ENCODE measurements at places on chromosomes 2 and 18.

- no peak for DNase-seq
Observed at GRCh38 chr2:241069821-241070281, 32.2 kb downstream of the MTERF4 start.

DNA sequence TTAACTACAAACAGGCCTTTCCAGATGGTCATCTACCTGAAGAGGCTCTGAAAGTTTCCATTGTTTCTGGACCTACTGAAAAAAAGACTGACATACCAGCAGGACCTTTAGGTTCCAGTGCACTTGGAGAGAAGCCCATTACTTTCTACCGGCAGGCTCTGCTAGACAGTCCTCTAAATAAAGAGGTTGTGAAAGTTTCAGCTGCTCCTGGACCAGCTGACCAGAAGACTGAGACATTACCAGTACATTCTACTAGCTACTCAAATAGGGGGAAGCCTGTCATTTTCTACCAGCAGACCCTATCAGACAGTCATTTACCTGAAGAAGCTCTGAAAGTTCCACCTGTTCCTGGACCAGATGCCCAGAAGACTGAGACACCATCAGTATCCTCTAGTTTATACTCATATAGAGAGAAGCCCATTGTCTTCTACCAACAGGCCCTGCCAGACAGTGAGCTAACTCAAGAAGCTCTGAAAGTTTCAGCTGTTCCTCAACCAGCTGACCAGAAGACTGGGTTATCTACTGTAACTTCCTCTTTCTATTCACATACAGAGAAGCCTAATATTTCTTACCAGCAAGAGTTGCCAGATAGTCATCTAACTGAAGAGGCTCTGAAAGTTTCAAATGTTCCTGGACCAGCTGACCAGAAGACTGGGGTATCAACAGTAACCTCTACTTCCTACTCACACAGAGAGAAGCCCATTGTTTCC lies 65.8 kb downstream of the ALMS1 start:
- no peak for DNase-seq

GRCh38 chr2:123609077-123609476 lies 416.0 kb upstream of the CNTNAP5 start:
- DNase-seq, result no peak

- no peak for DNase-seq
Observed at GRCh38 chr2:196344397-196344796, 173.0 kb upstream of the STK17B start.

- no peak for DNase-seq
Observed at GRCh38 chr18:23355206-23355605, 97.9 kb upstream of the RIOK3 start.

DNA sequence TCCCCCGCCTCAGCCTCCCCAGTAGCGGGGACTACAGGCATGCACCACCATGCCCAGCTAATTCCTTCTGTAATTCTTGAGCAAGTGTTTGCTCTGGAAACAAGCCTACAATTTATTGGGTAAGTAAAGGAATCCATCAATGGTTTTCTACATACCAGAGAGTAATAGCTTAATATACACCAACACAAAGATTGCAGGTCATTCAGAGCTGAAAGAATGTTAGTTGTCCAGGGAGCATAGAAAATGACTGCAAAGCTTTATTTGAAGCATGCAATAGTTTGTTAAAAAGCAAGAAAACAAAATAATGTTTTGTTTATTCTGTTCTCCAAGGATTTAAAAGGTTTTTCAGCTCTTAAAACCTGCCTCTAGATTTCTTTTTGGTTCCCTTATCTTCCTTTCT lies 5.6 kb downstream of the IDH1 start:
- no peak for DNase-seq

GRCh38 chr18:72700961-72701710 lies 157.0 kb upstream of the CBLN2 start:
- no peak for DNase-seq

- no peak for DNase-seq
Observed at GRCh38 chr2:14626873-14627272, 5.6 kb upstream of the LRATD1 start.

DNA sequence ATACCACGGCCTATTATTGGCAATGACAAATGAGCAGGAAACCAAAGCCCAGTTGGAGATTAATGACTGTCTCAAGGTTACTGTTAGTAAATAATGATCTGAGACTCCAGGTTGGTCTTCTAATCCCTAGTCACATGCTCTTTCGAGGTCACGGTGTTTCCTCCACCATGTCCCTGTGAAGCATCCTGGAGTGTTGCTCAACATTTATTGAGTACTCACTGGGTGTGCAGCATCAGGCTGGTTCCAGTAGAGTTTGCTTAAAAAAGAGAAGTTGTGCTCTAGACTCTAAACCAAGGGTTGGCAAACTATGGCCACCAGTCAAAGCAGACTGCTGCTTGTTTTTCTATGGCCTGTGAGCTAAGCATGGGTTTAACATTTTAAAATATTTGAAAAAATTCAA lies 263.8 kb upstream of the ATP5MC3 start:
- DNase-seq, result no peak

- DNase-seq, result no peak
Observed at GRCh38 chr2:38284971-38285370, 92.1 kb downstream of the ATL2 start.

GRCh38 chr18:2655178-2655953 lies at the start of gene SMCHD1:
SMCHD1 (plus strand) TSS chr18:2655726; CDS start chr18:2656076, 350 bp downstream.
- peak; percentile 85 for DNase-seq

- no peak for DNase-seq
Observed at GRCh38 chr2:20486571-20486970, 39.7 kb downstream of the RHOB start.

DNA sequence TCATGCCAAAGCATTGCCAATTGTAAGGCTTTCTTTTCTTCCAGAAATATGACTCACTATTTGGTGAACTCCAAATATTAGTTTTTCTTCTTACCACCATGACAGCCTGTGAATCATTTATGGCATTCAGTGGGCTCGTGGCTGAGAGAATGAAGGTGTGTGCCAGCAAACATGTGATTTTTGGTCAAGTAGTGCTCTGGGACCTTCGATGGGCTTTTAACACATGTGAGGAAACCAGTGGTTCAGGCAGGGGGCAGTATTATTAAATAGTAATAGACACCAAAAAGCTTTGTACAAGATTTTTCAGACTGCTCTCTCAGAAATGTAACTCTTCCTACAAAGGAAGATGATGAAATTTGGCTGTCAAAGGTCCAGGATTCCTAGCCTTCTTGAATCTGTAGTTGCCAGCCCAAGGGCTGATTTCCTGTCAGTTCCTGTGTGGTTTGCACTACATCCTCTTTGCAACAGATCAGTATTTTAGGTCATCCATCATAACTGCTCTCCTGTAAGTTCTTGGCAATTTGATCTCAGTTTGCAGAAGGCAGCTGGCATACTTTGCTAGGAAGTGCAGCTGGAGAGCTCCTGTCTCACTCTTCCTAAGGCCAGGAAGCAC lies 64.3 kb downstream of the BABAM2 start:
- DNase-seq, result no peak

GRCh38 chr2:212863185-212863588 lies 288.2 kb downstream of the IKZF2 start:
- peak; percentile 16 for DNase-seq

GRCh38 chr2:202490479-202490878 lies 114.4 kb downstream of the BMPR2 start:
- DNase-seq, result no peak

DNA sequence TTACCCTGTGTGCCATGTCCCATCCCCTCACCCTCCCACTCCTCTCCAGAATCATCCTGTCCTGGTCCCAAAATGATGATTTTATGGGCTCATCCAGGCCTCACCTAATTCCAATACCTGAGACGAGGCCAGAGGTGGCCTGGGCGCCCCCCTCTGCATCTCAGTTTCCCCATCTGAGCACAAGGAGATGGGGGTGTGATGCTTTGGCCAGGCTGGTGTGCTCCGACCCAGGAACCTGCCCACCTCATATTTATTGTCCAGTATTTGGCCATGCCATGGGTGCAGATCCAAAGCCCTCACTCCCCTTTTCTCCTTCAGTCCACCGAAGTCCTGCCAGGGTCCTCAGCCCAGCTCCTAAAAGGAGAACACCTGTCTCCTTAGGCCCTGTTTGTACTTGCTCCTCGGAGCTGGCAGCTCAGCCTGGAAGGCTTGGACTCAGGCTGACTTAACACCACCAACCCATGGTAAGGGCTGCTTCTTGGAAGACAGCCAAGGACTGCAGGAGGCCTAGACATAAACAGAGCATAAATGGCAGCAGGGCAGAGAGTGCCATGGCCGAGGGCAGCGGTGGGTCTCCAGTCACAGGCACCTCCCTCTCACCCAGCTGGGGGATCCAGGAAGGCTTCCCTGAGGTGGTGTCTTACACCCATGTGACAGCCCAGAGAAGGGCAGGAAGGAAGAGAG lies 3.6 kb downstream of the TEX51 start:
- no peak for DNase-seq

- DNase-seq, result peak; percentile 85
Observed at GRCh38 chr18:55415258-55415871, 172.6 kb downstream of the TCF4 start.

DNA sequence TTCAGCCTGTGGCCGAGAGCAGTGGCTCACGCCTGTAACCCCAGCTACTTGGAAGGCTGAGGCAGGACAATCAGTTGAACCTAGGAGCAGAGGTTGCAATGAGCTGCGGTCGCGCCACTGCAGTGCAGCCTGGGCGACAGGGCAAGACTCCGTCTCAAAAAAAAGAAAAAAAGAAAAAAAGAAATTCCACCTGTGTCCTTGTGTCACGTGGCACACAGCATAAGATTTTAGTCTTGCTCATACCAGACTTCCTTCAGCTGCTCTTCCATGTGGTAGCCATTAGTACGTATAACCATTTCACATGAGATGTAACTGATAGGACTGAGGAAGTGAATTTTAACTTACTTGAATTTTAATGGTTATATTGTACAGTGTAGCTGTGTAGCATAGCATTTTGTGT lies 4.0 kb downstream of the NOP58 start:
- DNase-seq, result no peak

DNA sequence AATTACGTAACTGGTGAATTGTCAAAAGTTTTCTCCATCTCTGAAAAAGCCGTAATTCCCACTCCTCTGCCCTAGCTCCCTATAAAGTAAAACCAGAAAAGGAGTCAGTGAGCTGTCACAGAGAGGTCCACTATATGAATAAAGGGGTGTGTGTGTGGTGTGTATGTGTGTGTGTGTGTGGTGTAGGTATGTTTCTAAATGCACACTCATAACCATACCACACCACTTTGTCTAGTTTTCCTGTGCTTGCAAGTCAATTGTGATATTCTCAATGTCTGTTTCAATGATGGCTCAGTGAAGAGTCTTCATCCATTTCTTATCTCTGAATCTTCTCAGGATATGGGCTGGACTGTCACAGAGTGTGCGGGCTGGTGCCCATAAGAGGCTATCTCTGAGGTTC lies 54.8 kb upstream of the CCDC68 start:
- DNase-seq, result no peak

DNA sequence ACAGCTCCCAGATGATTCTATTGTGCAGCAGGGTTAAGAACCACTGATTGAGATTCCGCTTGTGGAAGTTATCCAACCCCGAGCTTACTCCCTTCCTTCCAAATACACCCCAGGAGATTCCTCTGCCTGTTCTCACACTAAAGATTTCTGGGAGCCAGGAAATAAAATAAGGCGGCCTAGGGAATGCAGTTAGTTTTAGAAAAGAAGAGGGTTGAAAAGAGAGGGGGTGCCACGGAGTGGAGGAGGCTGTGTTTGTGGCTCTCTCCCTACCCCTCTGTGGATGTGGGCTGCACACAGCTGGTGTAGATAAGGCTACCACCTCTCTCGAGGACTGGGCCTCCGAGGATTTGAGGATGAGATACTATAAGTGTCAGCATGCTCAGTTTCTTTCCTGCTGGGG lies 25.1 kb upstream of the SP3 start:
- no peak for DNase-seq

- DNase-seq, result no peak
Observed at GRCh38 chr2:239271882-239272281, 128.9 kb downstream of the HDAC4 start.

DNA sequence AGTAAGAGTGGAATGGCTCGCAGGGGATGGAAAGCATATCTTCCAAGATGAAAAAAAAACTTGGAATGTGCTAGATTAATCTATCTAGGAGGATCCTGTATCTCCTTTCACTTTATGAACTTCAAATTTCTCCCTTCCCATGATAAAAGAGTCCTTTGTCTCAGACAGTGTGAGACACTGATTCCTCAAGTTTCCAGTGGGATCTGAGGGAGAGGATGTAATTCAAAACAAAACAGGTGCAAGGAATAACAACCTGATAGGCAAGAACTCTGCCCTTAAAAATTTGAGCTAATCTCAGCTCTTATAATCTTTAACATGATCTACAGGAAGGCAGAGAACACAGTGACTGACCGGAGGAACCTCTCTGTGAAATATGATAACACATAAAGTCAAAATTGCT lies 162.0 kb upstream of the ZFP36L2 start:
- DNase-seq, result no peak

- DNase-seq, result peak; percentile 72
Observed at GRCh38 chr2:150485871-150486538, 1.5 kb downstream of the RND3 start.

GRCh38 chr2:49770919-49771318 lies 616.6 kb upstream of the FSHR start:
- DNase-seq, result peak; percentile 61

GRCh38 chr2:55115761-55116597 lies 65.7 kb upstream of the RTN4 start:
- no peak for DNase-seq

GRCh38 chr2:23475036-23475435 lies 90.1 kb downstream of the KLHL29 start:
- no peak for DNase-seq

- DNase-seq, result no peak
Observed at GRCh38 chr2:46236006-46236875, 61.0 kb upstream of the EPAS1 start.

DNA sequence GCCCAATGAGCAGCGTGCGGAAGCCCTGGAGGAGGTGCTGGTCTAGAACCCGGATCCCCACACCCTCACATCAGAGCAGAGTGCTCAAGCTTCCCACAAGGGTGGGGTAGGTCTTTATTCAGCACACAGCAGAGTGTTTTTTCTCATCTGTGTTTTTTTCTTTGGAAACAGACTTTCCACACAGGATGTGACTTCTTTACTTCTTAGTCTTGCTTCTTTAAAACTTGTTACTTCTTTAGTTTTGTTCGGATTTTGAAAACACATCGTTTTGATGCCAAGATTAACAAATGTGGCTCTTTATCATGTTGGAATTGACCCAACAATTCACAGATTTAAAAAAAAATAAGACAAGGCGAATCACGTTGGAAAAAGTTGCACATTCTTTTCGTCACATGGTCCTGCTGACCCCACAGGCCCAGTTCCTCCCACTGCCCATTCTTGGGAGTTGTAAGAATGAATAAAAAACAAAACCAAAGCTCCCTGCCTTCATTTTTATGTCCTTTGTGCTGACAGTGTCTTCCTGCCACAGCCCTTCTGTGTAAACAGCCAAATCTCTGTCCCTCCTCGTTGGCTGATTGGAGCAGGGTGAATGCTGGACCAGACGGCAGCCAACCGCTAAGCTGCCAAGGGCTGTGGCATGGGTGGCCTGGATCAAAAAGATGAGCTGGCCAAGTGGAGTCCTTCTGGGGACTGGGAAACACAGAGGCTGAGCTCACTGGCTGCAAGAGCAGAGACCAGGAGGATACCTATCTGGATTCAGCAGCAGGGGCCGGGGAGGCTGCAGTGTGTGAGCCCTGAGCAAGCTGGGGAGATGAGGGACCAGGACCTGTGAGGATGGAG lies 81.6 kb downstream of the TWIST2 start:
- no peak for DNase-seq

- DNase-seq, result no peak
Observed at GRCh38 chr2:64837116-64837731, 152.0 kb upstream of the SLC1A4 start.

- no peak for DNase-seq
Observed at GRCh38 chr2:626491-627339, 50.5 kb downstream of the TMEM18 start.

- DNase-seq, result no peak
Observed at GRCh38 chr2:180463608-180464007, 456.5 kb upstream of the CWC22 start.

- DNase-seq, result no peak
Observed at GRCh38 chr2:70514612-70515055, 39.0 kb downstream of the TGFA start.

Data from nephron progenitor cell (in vitro differentiated cells).